SHP77 treated with DMSO at 0.1 percent for 48 hours (cell line): ENCODE measurements at places on chromosomes 7 and 10.

DNA sequence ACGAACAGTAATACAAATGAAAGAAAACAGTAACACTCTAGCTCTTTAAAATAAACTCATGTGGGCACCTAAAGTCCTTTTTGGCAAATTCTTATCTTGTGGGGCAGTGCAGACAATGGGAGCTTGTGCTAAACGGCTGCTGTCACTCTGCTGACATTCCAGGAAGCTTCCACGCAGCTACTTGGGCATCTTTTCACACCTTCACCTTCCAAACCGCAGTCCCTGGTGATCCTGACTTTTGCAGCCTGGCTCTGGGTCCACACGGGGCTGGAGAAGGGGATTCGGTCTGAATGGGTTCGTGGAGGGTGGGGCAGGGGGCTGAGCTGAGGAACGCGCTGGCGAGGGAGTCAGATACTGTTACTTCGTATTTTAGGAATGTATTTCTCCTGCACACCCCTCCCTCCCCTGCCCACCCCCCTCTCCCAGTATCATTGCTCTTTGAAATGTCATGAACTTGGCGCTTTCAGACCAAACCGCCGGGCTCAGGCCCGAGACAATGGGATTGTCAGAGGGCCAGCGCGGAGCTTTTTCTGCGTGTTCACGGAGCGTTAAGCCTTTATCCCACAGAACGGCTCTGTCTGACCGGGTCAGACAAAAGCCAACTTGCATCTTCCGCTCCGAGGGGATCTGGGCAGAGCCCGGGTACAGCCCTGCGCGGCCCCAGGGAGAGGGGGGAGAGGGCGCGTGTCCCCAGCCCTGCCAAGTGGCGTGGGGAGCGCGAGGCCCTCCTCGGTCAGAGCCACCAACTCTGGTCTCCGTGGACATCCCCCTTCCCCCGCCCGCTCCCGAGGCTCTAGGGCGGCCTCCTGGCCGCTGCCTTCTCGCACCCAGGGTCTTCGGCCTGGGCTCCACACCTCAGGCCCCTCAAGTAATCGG is 76.7 kb upstream of the EN2 start:
- no peak for DNase-seq

DNA sequence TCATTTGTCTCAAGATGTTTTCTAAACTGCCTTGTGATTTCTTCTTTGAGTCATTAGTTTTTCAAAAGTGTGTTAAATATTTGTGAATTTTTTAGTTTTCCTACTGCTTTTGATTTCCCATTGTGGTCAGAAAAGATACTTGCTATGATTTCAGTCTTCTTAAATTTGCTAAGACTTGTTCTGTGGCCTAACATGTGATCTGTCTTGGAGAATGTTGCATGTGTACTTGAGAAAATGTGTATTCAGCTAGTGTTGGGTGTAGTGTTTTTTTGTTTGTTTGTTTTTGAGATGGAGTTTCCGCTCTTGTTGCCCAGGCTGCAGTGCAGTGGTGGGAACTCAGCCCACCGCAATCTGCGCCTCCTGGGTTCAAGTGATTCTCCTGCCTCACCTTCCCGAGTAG is 28.6 kb downstream of the BMPR1A start:
- no peak for DNase-seq

- no peak for DNase-seq
Measured at GRCh38 chr7:71135663-71136062, 3.7 kb downstream of the GALNT17 start.

DNA sequence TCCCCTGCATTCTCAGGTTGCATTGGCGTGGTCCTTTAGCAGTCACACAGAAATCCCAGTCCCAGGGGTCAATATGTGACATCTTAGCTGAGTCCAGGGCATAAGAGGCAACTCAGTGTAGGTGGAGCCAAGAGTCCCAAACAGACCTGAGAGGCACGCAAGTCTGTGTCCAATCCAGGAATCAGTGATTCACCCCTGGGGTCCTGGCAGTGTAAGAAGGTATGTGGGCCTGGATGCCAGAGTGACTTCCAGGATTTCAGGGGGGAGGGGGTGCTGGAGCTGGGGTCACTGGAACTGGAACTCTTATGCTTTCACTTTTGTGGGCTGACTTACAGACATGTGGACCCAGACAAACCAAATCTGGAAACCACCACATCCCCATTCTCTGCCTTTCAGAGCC is 26.8 kb downstream of the FRMPD2 start:
- DNase-seq = no peak

DNA sequence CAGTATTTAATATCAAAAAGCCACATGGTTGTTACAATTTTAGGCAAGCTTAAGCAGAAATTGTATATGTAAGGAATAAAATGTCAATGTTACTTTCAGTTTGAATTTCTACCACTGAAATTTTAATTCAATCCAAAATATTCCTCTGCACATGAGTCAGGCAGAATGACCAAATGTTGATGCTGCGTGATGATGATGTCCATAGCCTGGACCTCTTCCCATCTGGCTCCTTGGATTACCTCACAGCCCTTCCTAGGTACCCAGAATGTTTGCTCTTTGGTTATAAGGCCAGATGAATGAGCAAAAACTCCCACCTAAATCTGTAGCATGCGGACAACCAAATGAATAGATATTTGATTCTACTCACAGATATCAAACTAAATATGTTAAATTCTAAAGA is 258.3 kb upstream of the IMMP2L start:
- no peak for DNase-seq

- no peak for DNase-seq
Measured at GRCh38 chr7:46315891-46316290, 394.8 kb upstream of the IGFBP3 start.

- DNase-seq = no peak
Measured at GRCh38 chr7:44415047-44415446, 75.4 kb downstream of the NUDCD3 start.

- no peak for DNase-seq
Measured at GRCh38 chr7:129887865-129888264, 64.9 kb downstream of the UBE2H start.

- no peak for DNase-seq
Measured at GRCh38 chr10:124991835-124992234, 49.9 kb downstream of the ZRANB1 start.

DNA sequence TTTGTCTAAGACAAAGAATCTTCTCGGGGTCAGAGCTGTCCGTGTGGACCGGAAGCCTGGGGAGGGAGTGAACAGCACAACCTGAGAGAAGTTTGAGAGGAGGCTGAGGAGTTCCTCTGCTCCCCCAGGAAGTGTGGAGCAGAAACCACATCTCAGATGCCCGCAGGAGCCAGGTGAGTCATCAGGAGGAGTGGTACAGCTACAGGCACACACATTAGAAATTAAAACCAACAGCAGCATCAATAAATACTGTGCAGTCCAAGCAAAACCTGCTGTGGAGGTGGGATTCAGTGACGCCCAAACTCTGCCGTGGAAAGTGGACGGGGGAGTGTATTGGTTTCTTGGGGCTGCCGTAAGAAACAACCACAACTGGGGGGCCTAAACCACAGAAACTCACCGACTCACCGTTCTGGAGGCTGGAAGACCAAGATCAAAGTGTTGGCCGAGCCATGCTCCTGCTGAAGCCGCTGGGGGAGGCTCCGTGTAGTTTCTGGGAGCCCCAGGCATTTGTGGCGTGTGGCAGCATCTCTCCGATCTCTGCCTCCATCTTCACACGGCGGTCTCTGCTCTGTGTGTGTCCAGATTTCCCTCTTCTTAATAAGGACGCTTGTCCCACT is 31.2 kb upstream of the GARS1 start:
- no peak for DNase-seq

GRCh38 chr7:47934831-47935230 is 13.4 kb downstream of the PKD1L1 start:
- DNase-seq = no peak

GRCh38 chr7:50659329-50659965 is 94.2 kb upstream of the DDC start:
- DNase-seq = no peak

GRCh38 chr7:13077466-13077865 is 390.0 kb downstream of the ARL4A start:
- DNase-seq = no peak

DNA sequence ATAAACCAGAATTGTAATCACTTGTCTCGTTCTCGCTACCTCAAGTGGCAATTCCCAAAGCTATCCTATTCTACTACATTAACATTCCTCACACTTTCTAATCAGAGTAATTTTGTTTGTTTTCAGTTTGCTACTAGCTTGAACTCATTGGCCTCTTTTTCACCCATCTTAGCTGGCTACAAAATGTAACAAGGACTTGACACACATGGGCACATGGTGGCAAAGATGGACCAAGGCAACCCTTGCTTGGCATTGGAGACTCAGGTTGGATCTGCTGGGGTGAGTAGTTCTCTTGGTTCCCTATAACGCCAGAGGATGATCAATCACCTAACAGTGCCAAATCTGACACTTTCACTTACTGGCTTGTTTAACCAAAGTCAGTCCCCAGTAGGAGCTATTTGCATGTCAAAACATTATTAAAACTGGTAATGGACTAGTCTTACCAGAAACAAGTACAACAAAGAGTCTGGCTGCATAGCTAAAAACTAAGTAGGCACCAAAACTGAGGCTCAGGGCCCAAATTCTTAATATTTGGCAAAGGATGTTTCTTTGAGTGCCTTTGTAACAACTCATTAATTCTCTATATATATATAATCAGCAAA is 1.9 kb downstream of the USP6NL start:
- DNase-seq = no peak

GRCh38 chr7:138162236-138162635 is 86.0 kb downstream of the AKR1D1 start:
- DNase-seq = no peak

- no peak for DNase-seq
Measured at GRCh38 chr7:111076205-111076604, 14.7 kb upstream of the LRRN3 start.

DNA sequence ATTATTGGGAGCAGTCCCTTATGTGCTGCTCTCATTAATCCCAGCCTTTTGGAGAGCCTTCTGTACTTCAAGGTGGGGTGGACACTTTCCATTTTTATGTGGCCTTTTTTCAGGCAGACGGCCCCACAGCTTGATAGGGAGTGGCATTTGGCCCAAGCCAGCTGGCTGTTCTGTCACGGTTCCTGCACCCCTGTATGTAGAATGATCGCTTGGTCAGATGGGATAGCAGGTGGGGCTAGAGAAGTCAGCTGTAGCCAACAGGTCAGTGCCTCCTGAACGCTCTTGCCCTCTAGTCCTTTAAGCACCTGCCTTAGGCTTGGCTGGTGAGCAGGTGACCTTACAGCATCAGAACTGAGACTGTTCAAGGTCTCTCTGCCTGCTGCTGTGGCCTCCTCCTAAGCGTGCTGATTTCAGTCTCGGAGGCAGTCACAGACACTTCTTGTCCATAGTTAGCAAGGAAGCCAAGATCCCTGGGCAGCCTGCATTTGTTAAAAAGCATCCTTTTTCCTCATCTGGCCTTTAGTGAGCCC is 95.3 kb downstream of the LRRC4 start:
- peak; percentile 30 for DNase-seq

GRCh38 chr10:32461203-32461602 is 15.3 kb downstream of the CCDC7 start:
- DNase-seq = no peak

DNA sequence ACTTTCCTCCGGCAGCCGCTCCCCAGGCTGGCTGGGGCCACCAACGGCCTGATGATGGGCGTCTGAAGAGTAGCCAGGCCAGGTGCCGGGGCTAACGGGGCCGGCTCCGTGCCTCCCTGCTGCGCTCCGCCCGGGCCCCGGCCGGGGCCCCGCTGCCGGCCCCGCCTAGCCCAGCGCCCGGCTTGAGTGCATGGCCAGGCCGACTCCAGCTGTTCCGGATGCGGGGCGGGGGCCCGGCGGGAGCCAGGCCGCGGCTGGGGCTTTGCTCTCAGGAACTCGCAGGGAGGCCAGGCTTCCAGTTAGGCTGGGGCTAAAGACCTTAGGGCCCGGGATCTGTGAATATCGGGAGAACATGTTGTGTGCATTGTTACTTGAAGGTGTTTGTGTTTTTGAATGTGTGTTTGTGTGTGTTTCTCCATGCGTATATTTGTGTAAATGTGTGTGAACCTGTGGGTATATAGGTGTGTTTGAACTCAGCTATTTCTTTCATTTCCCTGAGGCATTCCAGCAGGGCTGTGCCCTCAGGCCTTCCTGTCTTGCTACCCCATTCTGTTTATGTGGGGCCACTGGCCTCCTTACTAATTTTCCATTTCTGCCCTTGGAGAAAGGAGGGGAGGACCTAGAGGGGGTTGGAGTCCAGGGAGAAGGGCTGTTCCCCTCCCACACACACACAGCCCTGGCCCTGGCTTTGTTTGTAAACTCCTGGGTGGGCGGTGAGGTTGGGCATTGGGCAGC is 1.1 kb upstream of the LBX1 start:
- DNase-seq = no peak

GRCh38 chr10:44947371-44948152 is 12.0 kb upstream of the RASSF4 start:
- DNase-seq = no peak

GRCh38 chr7:124263232-124263827 is 230.5 kb upstream of the TMEM229A start:
- DNase-seq = no peak

DNA sequence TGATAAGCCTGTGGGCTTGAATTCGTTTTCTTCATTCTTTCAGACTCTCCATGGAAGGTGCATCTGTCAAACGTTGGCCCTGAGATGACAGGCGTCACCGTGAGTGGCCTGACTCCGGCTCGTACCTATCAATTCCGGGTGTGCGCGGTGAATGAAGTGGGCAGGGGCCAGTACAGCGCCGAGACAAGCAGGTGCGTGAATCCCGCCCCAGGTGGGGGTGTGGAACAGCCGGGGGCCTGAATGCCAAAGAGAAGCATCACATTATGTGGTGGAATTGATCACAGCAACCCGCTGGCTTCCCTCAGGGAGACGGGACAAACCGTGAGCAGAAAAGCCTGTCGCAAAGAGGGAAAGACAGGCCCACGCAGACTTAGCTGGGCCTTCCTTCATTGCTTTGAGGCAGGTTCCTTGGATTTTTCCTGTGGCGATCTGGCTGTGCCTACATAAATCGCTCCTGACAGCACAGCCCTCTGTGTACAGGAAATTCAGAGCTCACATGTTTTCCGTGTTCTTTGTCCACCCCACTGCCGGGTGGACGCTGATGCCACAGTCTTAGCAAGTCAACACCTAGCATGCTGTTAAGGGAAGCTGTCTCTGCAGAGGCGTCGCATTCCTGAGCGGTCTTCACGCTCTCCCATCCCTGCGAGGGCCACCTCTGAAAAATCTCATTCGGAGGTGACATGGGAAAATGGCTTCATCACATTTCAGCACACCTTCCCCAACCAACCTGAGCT is 671.0 kb upstream of the FOXK1 start:
- no peak for DNase-seq

GRCh38 chr7:3867863-3868262 is 566.8 kb downstream of the SDK1 start:
- DNase-seq = no peak
